Stimulated activated CD8-positive, alpha-beta memory T cell treated with anti-CD3 and anti-CD28 coated beads, Interleukin-2, amount 100 ng/mL, for 48 hours (primary cell): ENCODE measurements at places on chromosomes 16 and 17.

- DNase-seq, result no peak
Measured at GRCh38 chr17:32320847-32321246, 21.1 kb downstream of the C17orf75 start.

DNA sequence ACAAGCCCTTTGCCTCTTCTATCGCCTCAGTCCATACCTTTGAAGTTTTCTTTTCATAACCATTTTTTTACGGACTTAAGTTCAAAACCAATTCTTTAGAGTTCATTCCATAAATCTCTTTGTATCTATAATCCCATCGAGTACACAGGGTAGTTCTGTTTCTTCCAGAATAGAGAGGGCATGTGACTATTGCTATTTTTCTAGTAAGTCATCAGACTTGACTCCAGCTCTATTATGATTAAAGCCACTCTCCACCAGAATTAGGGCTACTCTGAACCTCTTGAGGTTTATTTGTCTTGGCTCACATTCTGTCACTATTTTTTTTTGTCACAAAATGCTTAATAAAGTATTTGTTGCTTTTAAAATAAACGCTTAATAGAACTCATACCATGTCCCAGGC lies 191.9 kb upstream of the AXIN2 start:
- DNase-seq, result no peak

- DNase-seq, result no peak
Measured at GRCh38 chr16:52141871-52142270, 405.1 kb downstream of the TOX3 start.

DNA sequence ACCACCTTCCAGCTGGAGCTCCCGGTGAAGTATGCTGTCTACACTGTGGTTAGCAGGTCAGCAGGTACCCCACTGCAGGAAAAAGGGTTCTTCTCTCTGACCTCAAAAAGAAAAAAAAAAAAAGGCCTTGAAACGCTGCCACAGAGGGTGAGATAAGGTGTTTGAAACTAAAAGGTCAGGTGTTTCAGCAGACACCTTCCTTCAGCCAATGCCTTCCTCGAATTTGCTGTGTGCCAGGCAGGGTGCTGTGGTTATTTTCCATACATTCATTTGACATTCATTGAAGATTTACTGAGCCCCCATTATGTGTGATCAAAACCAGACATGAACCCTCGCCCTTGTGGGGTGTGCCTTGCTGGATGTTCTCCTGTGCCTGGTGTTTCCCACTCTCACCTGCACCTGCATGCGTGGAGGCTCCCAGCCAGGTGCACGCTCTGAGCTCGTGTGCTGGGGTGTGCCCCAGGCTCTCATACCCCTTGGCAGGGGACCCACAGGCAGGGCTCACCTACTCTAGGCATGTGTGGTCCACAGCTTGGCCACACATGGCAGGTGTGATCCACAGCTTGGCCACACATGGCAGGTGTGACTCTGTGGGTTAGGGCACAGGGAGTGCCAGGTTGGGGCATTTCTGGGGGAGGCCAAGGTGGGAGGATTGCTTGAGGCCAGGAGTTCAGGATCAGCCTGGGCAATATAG lies 15.8 kb upstream of the ITGAD start:
- DNase-seq, result no peak

DNA sequence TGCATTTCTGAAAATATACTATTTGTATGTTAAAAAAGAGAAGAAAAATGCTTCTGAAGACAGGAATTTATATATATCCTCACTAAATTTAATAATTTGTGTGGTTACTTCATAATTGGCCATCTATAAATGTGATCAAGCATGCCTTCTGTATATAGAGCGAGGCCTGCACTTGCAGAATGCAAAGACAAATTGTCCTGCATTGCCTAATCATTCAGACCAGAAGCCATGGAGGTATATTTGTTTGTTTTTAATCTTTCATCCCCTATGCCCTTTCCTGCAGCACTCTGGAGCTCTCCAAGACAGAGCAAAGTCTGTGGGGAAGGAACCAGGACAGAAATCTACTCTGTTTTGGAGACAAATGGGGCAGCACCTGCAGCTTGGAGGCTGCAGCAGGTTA lies 23.8 kb upstream of the DDX52 start:
- DNase-seq, result no peak

- no peak for DNase-seq
Measured at GRCh38 chr17:358491-359151, 6.0 kb upstream of the RPH3AL start.

DNA sequence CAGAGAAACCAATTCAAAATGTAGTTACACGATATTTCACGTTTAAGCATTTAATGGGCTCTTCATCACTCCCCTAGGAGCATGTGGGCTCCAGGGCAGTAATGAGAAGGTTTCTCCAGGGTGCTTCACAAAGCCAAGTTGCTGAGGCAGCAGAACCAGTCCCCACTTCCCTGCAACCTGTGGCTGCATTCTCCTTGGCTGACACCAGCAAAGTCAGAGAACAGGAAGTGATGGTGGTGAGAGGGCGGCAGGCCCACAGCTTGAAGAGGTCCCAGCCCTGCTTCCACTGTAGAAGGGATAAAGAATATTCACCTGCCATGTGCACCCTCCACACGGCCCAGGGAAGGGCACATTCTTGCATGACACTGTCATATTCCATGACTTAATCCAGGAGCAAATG lies 133.2 kb downstream of the CBLN1 start:
- no peak for DNase-seq

GRCh38 chr17:6627019-6627418 lies 13.5 kb downstream of the KIAA0753 start:
- DNase-seq, result no peak

GRCh38 chr17:65072660-65073071 lies 16.1 kb upstream of the GNA13 start:
- no peak for DNase-seq

- no peak for DNase-seq
Measured at GRCh38 chr16:53998966-53999522, 287.5 kb downstream of the IRX3 start.

- no peak for DNase-seq
Measured at GRCh38 chr16:59859676-59860402, 1125.7 kb upstream of the GOT2 start.

DNA sequence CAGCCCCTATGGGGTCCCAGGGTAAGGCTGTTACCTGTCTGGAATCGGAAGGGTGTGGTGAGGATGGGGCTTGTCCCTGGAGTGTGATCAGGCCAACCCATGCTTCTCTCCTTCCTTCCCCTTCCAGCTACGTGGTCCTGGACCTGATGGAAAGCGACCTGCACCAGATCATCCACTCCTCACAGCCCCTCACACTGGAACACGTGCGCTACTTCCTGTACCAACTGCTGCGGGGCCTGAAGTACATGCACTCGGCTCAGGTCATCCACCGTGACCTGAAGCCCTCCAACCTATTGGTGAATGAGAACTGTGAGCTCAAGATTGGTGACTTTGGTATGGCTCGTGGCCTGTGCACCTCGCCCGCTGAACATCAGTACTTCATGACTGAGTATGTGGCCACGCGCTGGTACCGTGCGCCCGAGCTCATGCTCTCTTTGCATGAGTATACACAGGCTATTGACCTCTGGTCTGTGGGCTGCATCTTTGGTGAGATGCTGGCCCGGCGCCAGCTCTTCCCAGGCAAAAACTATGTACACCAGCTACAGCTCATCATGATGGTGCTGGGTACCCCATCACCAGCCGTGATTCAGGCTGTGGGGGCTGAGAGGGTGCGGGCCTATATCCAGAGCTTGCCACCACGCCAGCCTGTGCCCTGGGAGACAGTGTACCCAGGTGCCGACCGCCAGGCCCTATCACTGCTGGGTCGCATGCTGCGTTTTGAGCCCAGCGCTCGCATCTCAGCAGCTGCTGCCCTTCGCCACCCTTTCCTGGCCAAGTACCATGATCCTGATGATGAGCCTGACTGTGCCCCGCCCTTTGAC lies 2.4 kb downstream of the MAPK7 start:
- DNase-seq, result no peak

DNA sequence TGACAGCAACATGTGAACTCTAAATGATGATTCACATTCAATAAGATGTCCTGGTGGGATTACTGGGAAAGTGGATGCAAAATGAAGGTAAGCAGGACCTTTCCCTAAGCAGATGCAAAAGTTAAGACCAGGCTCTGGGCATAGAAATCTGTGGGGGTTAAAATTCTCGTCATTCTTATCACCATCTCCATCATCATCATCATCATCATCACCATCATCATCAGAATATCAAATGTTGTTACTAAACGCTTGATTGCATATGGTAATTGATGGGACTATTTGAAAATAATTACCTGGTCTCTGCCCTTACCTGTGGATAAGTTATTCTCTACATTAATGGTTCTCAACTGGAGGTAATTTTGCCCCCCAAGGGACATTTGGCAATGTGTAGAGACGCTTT lies 41.9 kb upstream of the TMEM132E start:
- DNase-seq, result no peak

- no peak for DNase-seq
Measured at GRCh38 chr16:47150067-47150466, 6.3 kb upstream of the NETO2 start.

DNA sequence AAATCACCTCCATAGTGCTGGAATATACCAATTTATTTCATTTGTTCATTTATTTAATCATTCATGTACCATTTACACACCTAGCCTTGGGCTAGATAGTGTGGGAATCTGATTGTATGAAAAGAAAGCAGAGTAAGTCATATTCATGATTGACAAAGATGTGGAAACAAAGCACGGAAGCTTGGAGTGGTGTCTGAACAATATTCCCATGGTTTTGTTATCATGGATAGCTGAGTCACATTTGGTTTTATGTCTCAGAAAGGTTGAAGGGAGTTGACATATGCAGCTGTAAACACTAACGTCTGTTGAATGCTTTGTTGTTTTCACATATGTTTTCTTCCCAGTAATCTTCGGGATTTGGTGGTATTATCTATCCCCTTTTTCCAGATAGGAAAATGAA lies 76.6 kb downstream of the MAP2K4 start:
- no peak for DNase-seq

DNA sequence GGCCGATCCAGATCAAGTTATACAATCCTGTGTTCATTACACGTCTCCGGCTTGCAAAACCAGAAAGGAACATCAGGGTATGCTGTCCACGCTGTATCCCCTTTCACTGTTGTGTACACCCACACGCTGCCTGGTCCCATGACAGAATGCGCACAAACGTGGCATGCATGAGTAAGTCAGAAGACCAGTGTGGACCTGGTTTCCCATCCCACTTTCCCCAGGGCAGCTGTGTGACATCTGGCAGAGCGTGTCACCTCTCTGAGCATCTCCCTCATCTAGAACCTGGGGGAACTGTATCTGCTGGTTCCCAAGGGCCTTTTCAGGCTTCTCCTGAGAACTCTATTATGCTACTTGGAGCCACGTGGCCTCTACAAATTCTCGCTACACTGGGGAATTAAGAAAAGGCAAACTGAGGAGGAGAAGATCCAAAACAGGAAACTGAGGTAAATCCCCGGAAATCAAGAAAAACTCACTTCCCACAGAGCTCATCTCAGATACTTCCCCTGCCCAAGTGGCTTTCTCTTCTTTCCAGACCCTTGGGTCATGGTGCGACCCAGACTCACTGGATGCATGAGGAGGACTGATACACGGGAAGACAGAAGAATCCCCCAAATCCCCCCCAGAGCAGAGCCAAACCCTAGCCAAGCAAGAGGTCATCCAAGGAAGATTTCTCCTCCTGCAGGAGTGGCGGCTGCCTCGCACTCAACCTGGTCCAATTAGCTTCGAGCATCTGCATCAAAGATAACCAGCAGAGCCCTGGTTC lies 139.3 kb downstream of the GAS7 start:
- no peak for DNase-seq

DNA sequence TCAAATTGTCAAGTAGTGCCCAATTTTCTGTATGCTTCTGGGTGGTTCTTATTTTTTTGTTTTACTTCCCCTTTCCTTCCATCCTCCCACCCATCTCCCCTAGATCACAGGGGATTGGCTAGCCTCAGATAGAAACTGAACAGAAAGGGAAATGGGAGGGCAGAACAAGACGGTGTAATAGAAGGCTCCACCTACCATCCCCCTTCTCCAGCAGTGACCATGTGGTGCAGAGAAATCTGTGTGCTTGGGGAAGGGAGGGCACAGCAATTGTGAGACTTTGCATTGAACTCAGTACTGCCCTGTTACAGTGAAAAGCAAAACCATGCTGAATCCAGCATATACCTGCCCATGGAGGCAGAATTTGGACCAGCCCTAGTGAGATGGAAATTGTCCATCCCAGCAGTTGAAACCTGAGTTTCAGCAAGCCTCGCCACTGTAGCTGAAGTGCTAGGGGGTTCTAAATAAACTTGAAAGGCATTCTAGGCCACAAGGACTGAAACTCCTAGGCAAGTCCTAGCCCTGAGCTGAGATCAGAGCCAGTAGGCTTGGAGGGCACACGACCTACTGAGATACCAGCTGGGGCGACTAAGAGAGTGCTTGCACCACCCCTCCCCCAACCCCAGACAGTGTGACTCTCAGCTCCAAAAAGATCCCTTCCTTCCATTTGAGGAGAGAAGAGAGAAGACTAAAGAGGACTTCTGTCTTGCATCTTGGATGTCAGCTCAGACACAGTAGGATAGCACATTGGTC lies 5.2 kb downstream of the SLFN11 start:
- DNase-seq, result no peak

DNA sequence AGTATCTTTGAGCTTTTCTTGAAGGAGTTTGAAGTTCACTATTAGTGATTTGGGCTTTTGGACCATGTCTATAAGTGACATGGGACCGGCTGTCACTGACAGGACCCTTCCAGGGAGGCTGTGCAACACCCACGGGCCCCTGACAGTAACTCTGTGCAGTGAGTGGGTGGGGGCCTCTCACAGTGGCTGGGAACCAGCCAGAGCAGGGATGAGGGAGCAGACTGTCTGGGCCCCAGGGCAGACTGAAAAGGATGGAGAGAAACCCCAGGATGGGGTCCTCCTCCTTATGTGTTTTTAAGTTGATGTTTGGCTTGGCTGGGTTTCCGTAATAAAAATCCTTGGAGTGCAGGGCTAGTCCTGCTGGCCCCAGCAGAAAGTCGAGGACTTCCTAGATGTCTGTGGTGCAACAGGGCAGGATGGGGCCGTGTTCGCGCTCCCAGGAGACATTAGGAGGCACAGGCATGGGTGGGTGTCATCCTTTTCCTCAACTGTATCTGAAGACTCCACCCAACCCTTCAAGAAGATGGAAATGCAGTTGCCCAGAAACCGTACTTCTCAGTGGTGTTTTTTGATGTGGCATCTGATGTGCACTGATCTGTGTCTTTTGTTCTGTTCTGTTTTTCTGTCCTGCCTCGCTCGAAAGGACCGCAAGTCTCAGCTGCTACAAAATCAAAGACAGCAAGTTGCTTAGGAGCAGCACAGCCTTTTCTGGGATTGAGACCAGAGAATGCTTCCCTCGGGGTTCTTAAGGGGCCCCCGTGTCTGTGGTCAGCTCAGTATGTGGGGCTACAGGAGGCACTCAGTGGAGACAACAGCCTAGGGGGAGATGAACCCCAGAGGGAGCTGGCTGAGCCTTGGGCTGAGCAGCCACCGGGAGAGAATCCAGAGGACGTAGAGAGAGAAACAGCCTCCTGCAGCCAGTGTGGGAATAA lies 24.2 kb downstream of the PLD6 start:
- DNase-seq, result no peak
